Activated CD8-positive, alpha-beta T cell treated with anti-CD3 and anti-CD28 coated beads for 36 hours (primary cell): ENCODE measurements at places on chromosomes 5 and 9. TPM values are rescaled to one million over a fixed set of nuclear protein-coding genes. Genes with fewer than 3 reads are reported as not detected.

DNA sequence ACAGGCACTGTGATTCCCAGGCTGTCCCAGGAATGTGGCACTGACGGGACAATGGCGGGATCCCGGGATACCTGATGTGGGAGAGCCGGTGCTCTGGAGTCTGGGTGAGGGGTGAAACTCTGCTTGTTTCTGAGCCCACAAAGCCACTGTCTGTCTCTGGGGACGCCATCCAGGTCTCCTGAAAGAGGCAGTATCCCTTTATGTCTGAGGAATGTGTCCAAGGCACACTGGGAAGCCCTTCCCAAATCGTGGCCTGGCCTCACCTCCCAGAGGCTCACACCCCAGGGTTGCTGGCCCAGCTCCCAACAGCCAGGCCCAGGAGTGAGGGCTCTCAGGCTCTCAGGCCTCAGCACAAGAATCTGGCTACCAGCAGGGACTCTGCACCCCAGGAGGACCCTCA lies 27.1 kb downstream of the ORM2 start:
- peaks cover 70% of the 10 kb centered on the region for H3K36me3 ChIP-seq
- DNase-seq: no peak
- H3K27me3 ChIP-seq: no peaks in the 10 kb centered on the region
- H3K4me3 ChIP-seq: no peak overlapping the region

- H3K27me3 ChIP-seq: no peaks in the 10 kb centered on the region
- no peak for DNase-seq
- peak overlapping the region; percentile 92 for H3K27ac ChIP-seq
- peaks cover 22% of the 10 kb centered on the region for H3K36me3 ChIP-seq
- no peak overlapping the region for H3K4me3 ChIP-seq
- peaks cover 91% of the 10 kb centered on the region for H3K4me1 ChIP-seq
Observed at GRCh38 chr5:35828082-35828598, 28.6 kb upstream of the IL7R start.

DNA sequence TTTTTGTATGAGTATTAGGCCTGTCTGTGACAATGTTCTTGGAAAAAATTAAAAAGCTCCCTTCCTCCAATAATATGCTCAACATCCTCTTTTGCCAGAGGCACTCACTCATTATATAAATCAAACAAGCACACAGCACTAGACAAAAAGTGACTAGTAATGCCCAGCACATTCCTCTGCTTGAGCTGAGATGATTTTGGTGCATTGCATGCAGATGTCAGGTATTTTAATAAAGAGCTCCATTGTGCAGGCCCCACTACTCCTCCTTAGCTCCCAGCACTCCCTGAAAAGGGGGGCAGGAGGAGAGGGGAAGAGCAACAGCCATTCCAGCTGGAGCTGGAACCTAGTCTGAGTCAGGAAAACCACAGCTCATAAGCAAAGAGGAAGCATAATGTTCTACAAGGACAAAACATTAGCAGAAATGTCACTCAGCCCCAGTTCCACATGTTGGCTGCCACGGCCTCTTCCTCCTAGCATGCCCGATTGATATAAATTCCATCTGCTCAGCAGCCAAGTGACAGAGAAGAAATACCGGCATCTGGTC lies 348.5 kb downstream of the BNC2 start:
- DNase-seq: no peak
- no peak overlapping the region for H3K4me3 ChIP-seq
- H3K27me3 ChIP-seq: peaks cover 2% of the 10 kb centered on the region
- H3K36me3 ChIP-seq: no peaks in the 10 kb centered on the region
- no peak overlapping the region for H3K27ac ChIP-seq
- no peaks in the 10 kb centered on the region for H3K4me1 ChIP-seq

- no peak overlapping the region for H3K27ac ChIP-seq
- H3K4me3 ChIP-seq: no peak overlapping the region
- H3K36me3 ChIP-seq: no peaks in the 10 kb centered on the region
- no peaks in the 10 kb centered on the region for H3K27me3 ChIP-seq
- no peaks in the 10 kb centered on the region for H3K4me1 ChIP-seq
Observed at GRCh38 chr9:133643362-133643755, 7.2 kb downstream of the DBH start.

DNA sequence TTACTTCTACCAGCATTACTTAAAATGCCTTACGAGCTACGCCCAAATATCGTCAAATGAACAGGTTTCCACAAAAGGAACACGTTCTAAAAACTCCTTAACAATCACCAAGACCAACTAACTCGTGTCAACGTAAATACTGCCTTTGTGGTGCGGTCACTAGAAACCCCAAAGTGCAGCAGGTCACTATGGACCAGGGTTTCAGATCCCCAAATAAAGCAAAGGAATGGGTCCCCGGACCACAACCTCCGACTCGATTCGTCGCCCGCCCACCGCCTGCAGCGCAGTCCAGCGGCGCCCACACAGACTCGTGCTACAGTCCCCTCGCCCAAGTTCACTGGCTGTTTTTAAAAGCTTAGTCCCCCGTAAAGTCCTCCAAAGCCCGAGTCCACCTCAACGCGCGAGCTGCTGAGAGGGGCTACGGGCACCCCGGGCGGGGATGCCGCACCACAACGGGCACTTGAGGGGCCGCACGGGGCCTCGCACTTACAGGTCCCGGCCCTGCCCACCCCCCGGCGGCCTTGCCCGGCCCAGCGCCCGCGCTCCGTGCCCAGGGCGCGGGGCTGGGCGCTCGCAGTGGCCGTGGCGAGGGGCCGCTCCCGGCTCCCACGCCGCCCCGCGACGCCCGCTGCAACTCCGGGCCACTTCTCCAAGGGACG lies 1.1 kb downstream of the NFIB start:
- H3K27me3 ChIP-seq: peaks cover 57% of the 10 kb centered on the region
- peaks cover 19% of the 10 kb centered on the region for H3K4me1 ChIP-seq
- no peak for DNase-seq
- H3K4me3 ChIP-seq: peak overlapping the region; percentile 50
- H3K36me3 ChIP-seq: peaks cover 5% of the 10 kb centered on the region

- no peak overlapping the region for H3K4me3 ChIP-seq
- peaks cover 6% of the 10 kb centered on the region for H3K4me1 ChIP-seq
- H3K27ac ChIP-seq: no peak overlapping the region
- DNase-seq: no peak
- no peaks in the 10 kb centered on the region for H3K27me3 ChIP-seq
Observed at GRCh38 chr9:125028041-125028440, 87.2 kb upstream of the GOLGA1 start.

- H3K4me3 ChIP-seq: no peak overlapping the region
- DNase-seq: no peak
- no peaks in the 10 kb centered on the region for H3K36me3 ChIP-seq
- H3K4me1 ChIP-seq: no peaks in the 10 kb centered on the region
- no peaks in the 10 kb centered on the region for H3K27me3 ChIP-seq
Observed at GRCh38 chr5:125660231-125660895, 762.8 kb upstream of the GRAMD2B start.

DNA sequence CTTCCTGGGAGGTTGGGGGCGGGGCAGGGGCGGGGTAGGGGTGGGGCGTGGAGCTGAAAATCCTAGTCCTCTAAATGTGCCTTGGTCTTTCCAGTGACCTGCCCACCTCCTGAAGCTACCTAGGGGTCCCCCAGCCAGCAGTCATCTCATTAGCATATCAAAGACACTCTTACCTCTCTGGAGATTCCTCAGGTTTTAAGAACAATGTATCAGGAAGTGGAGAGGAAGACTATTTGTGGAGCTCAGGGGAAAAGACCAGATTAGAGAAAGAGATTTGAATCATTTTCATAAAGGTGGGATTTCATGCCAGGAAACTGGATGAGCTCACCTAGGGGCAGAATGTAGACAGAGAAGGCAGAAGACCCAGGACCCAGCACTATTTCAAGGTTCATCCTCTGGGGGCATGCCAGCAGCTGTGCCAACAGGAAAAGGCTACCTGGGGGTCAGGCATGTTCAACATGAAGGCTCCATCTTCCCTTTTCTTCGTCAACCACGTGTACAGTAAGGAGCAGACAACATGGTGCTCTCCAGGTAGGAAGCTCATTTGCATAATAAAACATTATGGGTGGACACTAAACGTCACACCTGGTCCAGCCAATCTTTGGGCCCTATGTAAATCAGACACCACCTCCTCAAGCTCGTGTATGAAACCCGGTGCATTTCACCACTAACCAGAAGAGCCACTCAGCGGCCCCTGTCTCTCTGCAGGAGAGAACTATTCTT lies 6.9 kb downstream of the GMCL2 start:
- H3K27ac ChIP-seq: no peak overlapping the region
- peaks cover 7% of the 10 kb centered on the region for H3K4me1 ChIP-seq
- no peak overlapping the region for H3K4me3 ChIP-seq
- no peaks in the 10 kb centered on the region for H3K36me3 ChIP-seq
- no peak for DNase-seq
- H3K27me3 ChIP-seq: peaks cover 2% of the 10 kb centered on the region

The FOXD4 gene
- total RNA-seq: not detected

DNA sequence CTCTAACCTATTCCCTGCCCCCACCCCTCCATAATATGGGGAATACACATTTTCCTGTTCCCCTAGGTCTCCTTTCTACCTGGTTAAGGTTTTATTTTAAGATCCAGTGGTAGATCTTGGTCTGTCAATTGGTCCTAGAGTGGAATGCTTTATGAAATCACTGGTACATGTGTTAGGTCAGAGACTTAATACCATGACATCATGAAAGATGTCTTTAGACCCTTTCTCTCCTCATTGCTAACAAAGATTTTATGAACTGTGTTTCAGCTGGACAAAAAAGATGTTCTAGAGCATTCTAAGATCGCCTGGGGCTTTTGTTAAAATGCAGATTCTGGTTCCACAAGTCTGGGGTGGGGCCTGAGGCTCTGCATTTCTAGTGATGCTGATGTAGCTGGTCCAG lies 9.1 kb downstream of the GSN start:
- H3K27ac ChIP-seq: no peak overlapping the region
- peaks cover 5% of the 10 kb centered on the region for H3K4me1 ChIP-seq
- DNase-seq: no peak
- H3K4me3 ChIP-seq: no peak overlapping the region

The IGIP gene
- total RNA-seq: 1.3 TPM

The WDR38 gene
- not detected for total RNA-seq

DNA sequence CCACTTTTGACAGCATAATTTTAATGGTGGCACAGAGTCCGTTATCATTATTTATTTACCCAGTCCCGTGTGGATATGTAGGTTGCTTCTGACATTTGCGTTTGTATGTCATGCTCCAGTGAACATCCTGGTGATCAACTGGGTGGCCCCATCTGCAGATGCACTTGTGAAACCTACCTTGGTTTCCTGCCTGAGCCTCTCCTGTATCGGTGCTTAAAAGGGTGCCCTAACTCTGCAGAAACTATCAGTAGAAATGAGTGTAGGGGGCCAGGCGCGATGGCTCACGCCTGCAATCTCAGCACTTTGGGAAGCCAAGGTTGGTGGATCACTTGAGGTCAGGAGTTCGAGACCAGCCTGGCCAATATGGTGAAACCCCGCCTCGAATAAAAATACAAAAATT lies 92.1 kb upstream of the IER5L start:
- H3K4me3 ChIP-seq: peak overlapping the region; percentile 13
- no peaks in the 10 kb centered on the region for H3K36me3 ChIP-seq
- no peaks in the 10 kb centered on the region for H3K27me3 ChIP-seq

GRCh38 chr9:126498331-126498730 lies 115.4 kb upstream of the LMX1B start:
- peaks cover 11% of the 10 kb centered on the region for H3K4me1 ChIP-seq
- no peaks in the 10 kb centered on the region for H3K36me3 ChIP-seq
- no peak overlapping the region for H3K4me3 ChIP-seq

- H3K27me3 ChIP-seq: peaks cover 14% of the 10 kb centered on the region
- H3K4me1 ChIP-seq: no peaks in the 10 kb centered on the region
- H3K27ac ChIP-seq: no peak overlapping the region
- H3K4me3 ChIP-seq: no peak overlapping the region
Observed at GRCh38 chr9:35293376-35293964, 131.7 kb downstream of the UNC13B start.

The MARCOL gene
- total RNA-seq: not detected

- no peak overlapping the region for H3K27ac ChIP-seq
- H3K27me3 ChIP-seq: no peaks in the 10 kb centered on the region
- peak; percentile 37 for DNase-seq
- no peaks in the 10 kb centered on the region for H3K36me3 ChIP-seq
Observed at GRCh38 chr9:136339173-136339957, 12.0 kb downstream of the GPSM1 start.

The SEMA5A gene
- total RNA-seq: not detected

The ANKRD18B gene
- total RNA-seq: 0.56 TPM

GRCh38 chr9:19999491-20000057 lies 210.7 kb upstream of the SLC24A2 start:
- peak overlapping the region; percentile 99 for H3K27ac ChIP-seq
- H3K4me3 ChIP-seq: no peak overlapping the region
- H3K27me3 ChIP-seq: no peaks in the 10 kb centered on the region
- peak; percentile 86 for DNase-seq
- peaks cover 17% of the 10 kb centered on the region for H3K36me3 ChIP-seq
- H3K4me1 ChIP-seq: peaks cover 43% of the 10 kb centered on the region

DNA sequence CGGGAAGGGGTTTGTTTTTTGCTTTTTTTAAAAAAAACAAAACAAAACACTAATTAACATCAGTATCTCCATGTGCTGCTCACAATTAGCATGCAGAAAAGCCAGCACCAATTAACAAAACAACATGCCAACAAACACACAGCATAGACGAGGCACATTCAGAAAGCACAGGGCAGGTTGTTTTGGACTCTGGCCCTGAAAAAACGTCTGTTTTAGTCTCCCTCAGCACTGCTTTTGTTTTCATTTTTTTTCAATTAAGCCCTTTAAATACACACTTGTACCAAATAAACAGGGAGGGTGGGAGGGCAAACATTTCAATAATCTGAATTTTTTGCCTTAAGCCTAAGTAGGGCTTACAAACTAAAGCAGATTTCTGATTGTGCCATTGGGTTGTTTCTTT lies 309.6 kb downstream of the DTWD2 start:
- H3K27me3 ChIP-seq: peaks cover 1% of the 10 kb centered on the region
- H3K4me3 ChIP-seq: no peak overlapping the region
- H3K27ac ChIP-seq: no peak overlapping the region
- H3K36me3 ChIP-seq: no peaks in the 10 kb centered on the region
- no peak for DNase-seq

The AGTPBP1 gene
- total RNA-seq: 46.4 TPM

DNA sequence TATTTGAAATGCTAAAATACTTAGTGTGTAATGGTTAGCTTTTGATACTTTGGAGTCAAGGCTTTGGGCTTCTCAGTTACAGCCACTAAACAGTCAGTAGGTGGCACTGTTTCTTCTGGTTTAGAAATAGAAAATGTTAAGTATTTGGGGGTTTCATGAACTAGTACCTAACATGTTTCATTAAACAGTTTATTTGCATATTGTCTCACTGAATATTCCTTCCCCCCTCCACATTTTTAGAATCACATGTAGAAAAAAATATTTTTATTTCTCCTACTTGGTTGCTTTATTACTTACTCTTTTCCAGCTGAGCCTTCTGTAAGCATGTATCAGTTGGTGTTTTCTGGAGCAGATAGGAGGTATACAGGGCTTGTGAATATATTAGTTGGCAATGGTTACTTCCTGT lies 48.0 kb downstream of the IPO11 start:
- no peak for DNase-seq
- no peaks in the 10 kb centered on the region for H3K27me3 ChIP-seq
- H3K27ac ChIP-seq: no peak overlapping the region
- H3K4me3 ChIP-seq: no peak overlapping the region
- H3K36me3 ChIP-seq: peaks cover 2% of the 10 kb centered on the region
- no peaks in the 10 kb centered on the region for H3K4me1 ChIP-seq

GRCh38 chr5:16852251-16853005 lies 83.7 kb downstream of the MYO10 start:
- H3K27me3 ChIP-seq: peaks cover 1% of the 10 kb centered on the region
- DNase-seq: no peak
- no peaks in the 10 kb centered on the region for H3K36me3 ChIP-seq

- H3K4me1 ChIP-seq: no peaks in the 10 kb centered on the region
- H3K36me3 ChIP-seq: no peaks in the 10 kb centered on the region
Observed at GRCh38 chr5:10655972-10656830, 92.3 kb downstream of the ANKRD33B start.
